ENCODE measurements at places on chromosomes 16 and 17. TPM values are rescaled to one million over a fixed set of nuclear protein-coding genes. Genes with fewer than 3 reads are reported as not detected.

Gene EVPL
- not detected for total RNA-seq

Gene C16orf74
- 20.8 TPM for total RNA-seq

- H3K27ac ChIP-seq: no peak overlapping the region
- H3K36me3 ChIP-seq: no peaks in the 10 kb centered on the region
- no peaks in the 10 kb centered on the region for H3K27me3 ChIP-seq
- no peaks in the 10 kb centered on the region for H3K4me1 ChIP-seq
These were observed 91.8 kb downstream of the KCNJ12 start for GRCh38 chr17:21467739-21468490.

DNA sequence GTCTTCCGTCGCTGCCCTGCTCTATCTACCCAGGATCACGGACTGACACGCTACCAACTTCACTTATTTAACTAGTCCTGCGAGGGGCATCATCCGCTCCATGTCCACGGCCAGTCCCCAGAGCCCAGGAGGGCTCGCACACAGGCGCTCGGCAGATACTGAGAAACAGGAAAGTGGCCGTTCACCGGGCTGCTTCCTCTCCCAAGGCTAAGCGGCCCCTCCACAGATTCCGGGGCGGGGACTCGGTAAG lies 388 bp downstream of the OXLD1 start:
- no peaks in the 10 kb centered on the region for H3K27me3 ChIP-seq
- peaks cover 23% of the 10 kb centered on the region for H3K4me1 ChIP-seq
- H3K27ac ChIP-seq: peak overlapping the region; percentile 58
- H3K36me3 ChIP-seq: peaks cover 61% of the 10 kb centered on the region
- DNase-seq: peak; percentile 66

DNA sequence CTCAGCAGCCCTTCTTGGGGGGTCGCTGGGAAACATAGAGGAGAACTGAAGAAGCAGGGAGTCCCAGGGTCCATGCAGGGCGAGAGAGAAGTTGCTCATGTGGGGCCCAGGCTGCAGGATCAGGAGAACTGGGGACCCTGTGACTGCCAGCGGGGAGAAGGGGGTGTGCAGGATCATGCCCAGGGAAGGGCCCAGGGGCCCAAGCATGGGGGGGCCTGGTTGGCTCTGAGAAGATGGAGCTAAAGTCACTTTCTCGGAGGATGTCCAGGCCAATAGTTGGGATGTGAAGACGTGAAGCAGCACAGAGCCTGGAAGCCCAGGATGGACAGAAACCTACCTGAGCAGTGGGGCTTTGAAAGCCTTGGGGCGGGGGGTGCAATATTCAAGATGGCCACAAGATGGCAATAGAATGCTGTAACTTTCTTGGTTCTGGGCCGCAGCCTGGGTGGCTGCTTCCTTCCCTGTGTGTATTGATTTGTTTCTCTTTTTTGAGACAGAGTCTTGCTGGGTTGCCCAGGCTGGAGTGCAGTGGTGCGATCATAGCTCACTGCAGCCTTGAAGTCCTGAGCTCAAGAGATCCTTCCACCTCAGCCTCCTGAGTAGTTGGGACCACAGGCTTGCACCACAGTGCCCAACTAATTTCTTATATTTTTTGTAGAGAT lies 3.4 kb downstream of the STH start:
- H3K27me3 ChIP-seq: no peaks in the 10 kb centered on the region
- DNase-seq: peak; percentile 75
- H3K4me1 ChIP-seq: no peaks in the 10 kb centered on the region
- no peak overlapping the region for H3K27ac ChIP-seq

DNA sequence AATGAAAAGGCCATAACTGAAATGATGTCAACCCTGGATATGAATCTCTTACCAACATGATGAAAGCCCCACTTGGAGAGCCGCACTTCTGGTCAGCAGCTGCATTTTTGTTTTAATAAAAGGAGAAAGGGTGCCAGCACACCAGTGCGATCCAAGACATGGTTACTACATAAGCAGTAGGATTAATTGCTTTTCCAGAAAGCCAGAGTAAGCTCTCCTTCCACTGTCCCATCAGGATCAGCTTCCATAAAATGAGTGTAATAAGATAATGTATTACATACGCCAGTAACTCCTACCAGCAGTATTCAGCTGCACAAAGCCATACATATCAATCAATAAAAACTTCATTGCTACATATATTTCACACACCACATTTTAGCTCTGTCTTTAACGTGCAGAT lies 26.3 kb upstream of the NACA2 start:
- no peak overlapping the region for H3K4me3 ChIP-seq
- H3K36me3 ChIP-seq: no peaks in the 10 kb centered on the region
- H3K27ac ChIP-seq: no peak overlapping the region
- no peaks in the 10 kb centered on the region for H3K4me1 ChIP-seq

Gene KRTAP2-1
- not detected for total RNA-seq

- no peak overlapping the region for H3K4me3 ChIP-seq
- H3K27me3 ChIP-seq: no peaks in the 10 kb centered on the region
- H3K4me1 ChIP-seq: peaks cover 10% of the 10 kb centered on the region
- DNase-seq: no peak
These were observed 115.6 kb downstream of the CCDC182 start for GRCh38 chr17:57629470-57629869.

GRCh38 chr16:87580855-87581261 lies 21.4 kb upstream of the JPH3 start:
- H3K27me3 ChIP-seq: no peaks in the 10 kb centered on the region
- peak overlapping the region; percentile 98 for H3K27ac ChIP-seq
- no peaks in the 10 kb centered on the region for H3K36me3 ChIP-seq
- peaks cover 69% of the 10 kb centered on the region for H3K4me1 ChIP-seq
- H3K4me3 ChIP-seq: no peak overlapping the region

Gene CHST4
- not detected for total RNA-seq

GRCh38 chr16:19980632-19981265 lies 92.9 kb downstream of the GPR139 start:
- no peak overlapping the region for H3K27ac ChIP-seq
- peaks cover 6% of the 10 kb centered on the region for H3K27me3 ChIP-seq
- H3K36me3 ChIP-seq: no peaks in the 10 kb centered on the region
- DNase-seq: no peak
- no peak overlapping the region for H3K4me3 ChIP-seq

Gene KRTAP2-3
- not detected for total RNA-seq

Gene CIAPIN1
- total RNA-seq: 77.5 TPM

DNA sequence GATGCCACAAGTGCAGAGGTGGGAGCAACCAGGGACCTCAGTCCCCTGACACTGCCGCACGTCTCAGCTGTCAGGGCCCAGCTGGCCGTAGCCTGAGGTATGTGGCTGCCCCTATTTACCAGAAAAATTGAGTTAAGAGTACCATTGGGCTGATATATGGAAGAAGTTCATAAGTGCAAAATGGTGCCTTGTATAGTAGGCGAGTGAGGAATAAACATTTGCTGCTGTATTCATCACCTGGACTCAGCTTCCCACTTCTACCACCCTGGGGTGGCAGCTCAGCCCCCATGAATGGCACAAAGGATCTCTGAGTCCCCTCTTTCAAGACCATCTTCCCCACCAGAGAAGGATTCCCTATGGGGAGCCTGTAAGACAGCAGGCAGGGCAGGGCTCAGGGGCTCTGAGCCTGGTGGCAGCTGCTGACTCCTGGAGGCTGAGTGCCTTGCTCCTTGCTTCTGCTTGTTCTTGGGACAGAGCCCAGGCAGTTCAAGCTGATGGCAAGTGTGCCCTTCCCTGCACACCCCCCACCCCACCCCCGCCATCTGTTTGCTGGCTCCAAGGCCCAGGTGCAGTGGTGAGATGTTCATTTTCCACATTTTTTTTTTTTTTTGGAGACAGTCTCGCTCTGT lies 29.0 kb downstream of the TRPV2 start:
- H3K36me3 ChIP-seq: peaks cover 95% of the 10 kb centered on the region
- no peak overlapping the region for H3K4me3 ChIP-seq
- H3K4me1 ChIP-seq: peaks cover 52% of the 10 kb centered on the region
- DNase-seq: no peak
- H3K27ac ChIP-seq: no peak overlapping the region

DNA sequence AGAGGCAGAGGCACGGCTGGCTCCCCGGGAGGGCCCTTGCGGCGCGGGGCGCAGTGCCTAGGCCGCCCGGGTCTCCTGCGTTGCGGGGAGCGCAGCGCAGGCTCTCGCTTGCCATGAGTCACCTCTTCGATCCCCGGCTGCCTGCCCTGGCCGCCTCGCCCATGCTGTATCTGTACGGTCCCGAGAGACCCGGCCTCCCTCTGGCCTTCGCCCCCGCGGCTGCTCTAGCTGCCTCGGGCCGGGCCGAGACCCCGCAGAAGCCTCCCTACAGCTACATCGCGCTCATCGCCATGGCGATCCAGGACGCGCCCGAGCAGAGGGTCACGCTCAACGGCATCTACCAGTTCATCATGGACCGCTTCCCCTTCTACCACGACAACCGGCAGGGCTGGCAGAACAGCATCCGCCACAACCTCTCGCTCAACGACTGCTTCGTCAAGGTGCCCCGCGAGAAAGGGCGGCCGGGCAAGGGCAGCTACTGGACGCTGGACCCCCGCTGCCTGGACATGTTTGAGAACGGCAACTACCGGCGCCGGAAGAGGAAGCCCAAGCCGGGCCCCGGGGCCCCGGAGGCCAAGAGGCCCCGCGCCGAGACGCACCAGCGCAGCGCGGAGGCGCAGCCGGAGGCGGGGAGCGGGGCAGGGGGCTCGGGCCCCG lies 390 bp downstream of the FOXL1 start:
- DNase-seq: peak; percentile 90
- H3K4me1 ChIP-seq: peaks cover 57% of the 10 kb centered on the region
- peak overlapping the region; percentile 86 for H3K27ac ChIP-seq
- peaks cover 73% of the 10 kb centered on the region for H3K36me3 ChIP-seq

Gene KRTAP4-9
- not detected for total RNA-seq

DNA sequence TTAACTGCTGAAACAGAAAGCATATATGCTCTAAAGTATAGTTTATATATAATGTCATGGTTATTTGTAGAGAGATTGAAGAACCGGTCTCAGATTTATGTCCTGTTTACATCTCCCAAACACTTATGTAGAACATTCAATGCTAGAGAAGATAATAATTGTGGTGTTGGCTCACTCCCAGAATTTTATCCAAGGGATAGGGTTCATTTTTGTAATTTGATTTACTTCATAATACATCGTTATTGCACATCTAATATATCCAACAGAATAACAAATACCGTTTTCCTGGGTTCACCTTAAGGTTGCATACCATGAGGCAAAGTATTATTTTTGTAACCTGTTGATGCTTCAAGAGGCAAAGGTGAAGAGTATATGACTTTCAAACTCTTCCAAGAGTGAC lies 202.8 kb upstream of the TBX2 start:
- H3K4me1 ChIP-seq: peaks cover 34% of the 10 kb centered on the region
- H3K27ac ChIP-seq: no peak overlapping the region
- H3K27me3 ChIP-seq: no peaks in the 10 kb centered on the region
- no peak for DNase-seq
- H3K4me3 ChIP-seq: no peak overlapping the region
- no peaks in the 10 kb centered on the region for H3K36me3 ChIP-seq

GRCh38 chr16:22262460-22262859 lies 34.7 kb upstream of the POLR3E start:
- H3K4me1 ChIP-seq: peaks cover 4% of the 10 kb centered on the region
- H3K27ac ChIP-seq: no peak overlapping the region
- no peaks in the 10 kb centered on the region for H3K27me3 ChIP-seq

Gene AXIN2
- 4.8 TPM for total RNA-seq

Gene GDPD3
- 0.50 TPM for total RNA-seq

- peaks cover 8% of the 10 kb centered on the region for H3K4me1 ChIP-seq
- no peaks in the 10 kb centered on the region for H3K36me3 ChIP-seq
- no peak overlapping the region for H3K27ac ChIP-seq
- DNase-seq: peak; percentile 77
These were observed 163.4 kb upstream of the CIBAR2 start for GRCh38 chr16:85275533-85276249.

- DNase-seq: no peak
- H3K36me3 ChIP-seq: peaks cover 3% of the 10 kb centered on the region
- H3K27me3 ChIP-seq: peaks cover 50% of the 10 kb centered on the region
These were observed at the start of gene RTN4RL1 for GRCh38 chr17:2025220-2025621. Gene RTN4RL1, minus strand, starts transcription at chr17:2025334. Its CDS starts 469 bp downstream, at chr17:2024865.

- H3K27ac ChIP-seq: no peak overlapping the region
- no peak overlapping the region for H3K4me3 ChIP-seq
- H3K27me3 ChIP-seq: no peaks in the 10 kb centered on the region
- no peaks in the 10 kb centered on the region for H3K36me3 ChIP-seq
- H3K4me1 ChIP-seq: peaks cover 22% of the 10 kb centered on the region
These were observed 5.9 kb upstream of the SPG7 start for GRCh38 chr16:89502081-89502843.

Gene TNK1
- not detected for total RNA-seq

- no peaks in the 10 kb centered on the region for H3K27me3 ChIP-seq
- H3K4me1 ChIP-seq: peaks cover 19% of the 10 kb centered on the region
- no peak for DNase-seq
- no peak overlapping the region for H3K27ac ChIP-seq
- no peaks in the 10 kb centered on the region for H3K36me3 ChIP-seq
These were observed 12.8 kb upstream of the ZFP90 start for GRCh38 chr16:68526143-68526781.

- no peaks in the 10 kb centered on the region for H3K4me1 ChIP-seq
- no peak overlapping the region for H3K4me3 ChIP-seq
- no peaks in the 10 kb centered on the region for H3K36me3 ChIP-seq
- peaks cover 86% of the 10 kb centered on the region for H3K27me3 ChIP-seq
- no peak overlapping the region for H3K27ac ChIP-seq
These were observed 98.1 kb downstream of the SDK2 start for GRCh38 chr17:73546114-73546513.

- peaks cover 64% of the 10 kb centered on the region for H3K27me3 ChIP-seq
- H3K4me3 ChIP-seq: no peak overlapping the region
- H3K27ac ChIP-seq: no peak overlapping the region
- no peaks in the 10 kb centered on the region for H3K36me3 ChIP-seq
These were observed 9.8 kb upstream of the CD300E start for GRCh38 chr17:74633326-74633725.

DNA sequence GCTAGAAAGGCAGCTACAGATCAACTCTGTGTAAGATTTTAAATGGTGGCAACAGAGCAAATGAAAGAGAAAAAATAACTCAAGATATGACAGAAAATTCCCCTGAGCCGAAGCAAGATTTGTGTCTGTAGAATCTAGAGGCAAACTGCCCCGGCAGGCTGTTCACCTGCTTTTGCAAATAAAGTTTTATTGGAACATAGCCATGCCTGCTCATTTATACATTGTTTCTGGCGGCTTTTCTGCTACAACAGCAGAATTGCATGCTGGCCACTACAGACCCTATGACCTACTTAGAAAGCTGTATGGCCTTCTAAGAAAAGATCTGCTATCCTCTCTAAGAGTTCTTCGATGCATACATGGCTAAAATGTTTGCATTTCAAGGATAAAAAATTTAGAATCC lies 119.5 kb downstream of the SALL1 start:
- DNase-seq: no peak
- H3K4me3 ChIP-seq: no peak overlapping the region
- H3K27ac ChIP-seq: no peak overlapping the region
- H3K36me3 ChIP-seq: no peaks in the 10 kb centered on the region

- no peaks in the 10 kb centered on the region for H3K4me1 ChIP-seq
- peaks cover 22% of the 10 kb centered on the region for H3K27me3 ChIP-seq
- H3K36me3 ChIP-seq: no peaks in the 10 kb centered on the region
- H3K27ac ChIP-seq: no peak overlapping the region
- no peak for DNase-seq
These were observed 64.3 kb upstream of the RBL2 start for GRCh38 chr16:53369921-53370320.

Measured in SJSA1 (cell line).